ENCODE measurements at places on chromosomes 6 and 20.

DNA sequence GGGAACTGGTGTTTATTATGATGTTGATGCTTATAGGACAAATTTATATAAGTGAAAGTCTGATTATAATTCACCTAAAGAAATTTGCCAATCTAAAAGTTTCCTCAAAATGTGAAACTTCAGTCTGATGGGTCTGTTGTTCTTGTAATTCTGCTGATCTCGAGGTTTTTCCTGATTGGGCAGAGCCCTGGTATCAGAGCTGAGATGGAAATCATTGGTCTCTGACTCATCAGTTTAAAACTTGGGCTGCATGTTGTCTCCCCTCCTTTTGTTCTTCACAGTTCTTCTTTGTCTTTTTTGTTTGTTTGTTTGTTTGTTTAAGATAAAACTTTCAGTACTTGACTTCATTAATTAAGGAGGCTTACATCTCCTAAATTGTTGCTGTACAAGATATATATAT, 5.9 kb downstream of the SMAP1 start:
- DNase-seq: no peak

DNA sequence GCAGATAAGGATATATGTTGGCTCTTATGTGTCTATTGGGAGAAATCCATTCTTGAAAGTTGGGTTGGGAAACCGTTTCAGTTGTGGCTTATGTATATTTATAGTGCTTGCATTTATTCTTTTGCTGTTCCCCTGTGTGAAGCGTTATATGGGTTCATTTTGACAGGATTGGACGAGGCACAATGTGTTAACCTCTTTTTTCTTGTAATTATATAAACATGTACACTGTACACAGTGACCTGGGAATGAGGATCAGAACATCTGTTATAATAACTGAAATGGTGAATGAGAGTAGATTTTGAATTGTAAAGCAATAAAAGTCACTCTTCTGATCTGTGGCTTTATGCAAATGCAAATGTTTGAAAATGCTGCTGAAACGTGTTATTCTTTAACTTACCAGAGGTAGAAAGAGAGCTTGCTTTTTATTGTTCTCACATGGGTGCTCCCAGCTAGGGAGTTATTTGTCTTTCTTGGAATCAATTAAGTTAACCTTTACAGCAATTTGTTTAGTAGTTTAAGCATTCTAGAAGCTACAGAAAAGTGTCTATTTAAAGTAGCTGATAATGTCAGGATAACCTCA, 213.7 kb downstream of the GRIK2 start:
- DNase-seq: no peak

- no peak for DNase-seq
Measured at GRCh38 chr6:137711972-137712371, 155.1 kb upstream of the TNFAIP3 start.

DNA sequence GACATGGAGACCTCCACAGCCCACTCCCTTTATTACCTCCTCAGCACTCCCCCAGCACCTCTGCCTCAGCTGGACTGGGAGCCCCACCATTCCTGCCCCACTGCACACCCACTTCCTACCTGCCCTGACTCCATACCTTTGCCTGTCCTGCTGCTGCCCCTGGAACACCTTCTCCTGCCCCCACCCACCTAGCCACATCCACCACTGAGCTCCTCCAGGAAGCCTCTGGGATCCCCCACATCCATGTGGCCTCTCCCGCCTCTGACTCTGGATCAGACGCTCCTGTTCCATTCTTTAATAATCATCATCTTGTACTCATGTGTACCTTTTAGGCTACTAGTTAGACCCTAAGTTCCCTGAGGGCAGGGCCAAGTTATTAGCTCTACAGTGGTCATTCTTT, 2.2 kb upstream of the SDCBP2 start:
- DNase-seq: no peak

GRCh38 chr6:21665110-21665391, 71.5 kb downstream of the SOX4 start:
- DNase-seq: no peak

- DNase-seq: no peak
Measured at GRCh38 chr20:47306755-47307370, 49.6 kb downstream of the ZMYND8 start.

- DNase-seq: no peak
Measured at GRCh38 chr20:58113716-58114115, 114.7 kb downstream of the ANKRD60 start.

- DNase-seq: no peak
Measured at GRCh38 chr20:60465439-60465838, 507.2 kb downstream of the CDH26 start.

- DNase-seq: no peak
Measured at GRCh38 chr6:155013457-155013876, 18.4 kb downstream of the TIAM2 start.

DNA sequence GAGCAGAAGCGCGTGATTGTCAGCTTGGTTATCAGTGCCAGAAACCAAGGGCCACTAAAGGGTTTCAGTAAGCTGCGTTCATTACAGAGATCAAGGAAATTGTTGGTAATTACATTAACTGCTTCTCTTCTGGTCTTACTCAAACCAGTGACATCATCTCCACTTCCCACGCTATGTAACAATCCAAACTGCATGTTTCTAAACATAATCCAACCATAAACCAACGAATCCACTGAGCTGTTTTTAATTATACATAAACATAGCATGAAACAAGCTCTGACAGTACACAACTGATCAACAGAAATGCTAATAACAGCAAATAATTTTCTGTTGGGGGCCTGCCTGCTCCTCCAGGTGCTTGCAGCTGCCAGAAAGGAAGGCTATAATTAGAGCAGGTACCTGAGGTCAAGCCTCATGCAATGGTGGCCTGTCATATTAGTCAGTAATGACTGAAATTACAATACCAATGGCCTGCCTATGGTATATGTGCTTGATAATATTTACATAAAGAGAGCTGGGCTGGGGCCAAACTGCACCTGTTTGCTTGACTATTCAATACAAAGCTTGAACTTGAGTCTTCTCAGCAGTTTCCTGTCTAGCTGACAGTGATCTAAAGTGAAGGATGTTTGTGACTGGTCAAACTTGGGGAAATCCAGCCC, 40.1 kb downstream of the ILRUN start:
- no peak for DNase-seq

DNA sequence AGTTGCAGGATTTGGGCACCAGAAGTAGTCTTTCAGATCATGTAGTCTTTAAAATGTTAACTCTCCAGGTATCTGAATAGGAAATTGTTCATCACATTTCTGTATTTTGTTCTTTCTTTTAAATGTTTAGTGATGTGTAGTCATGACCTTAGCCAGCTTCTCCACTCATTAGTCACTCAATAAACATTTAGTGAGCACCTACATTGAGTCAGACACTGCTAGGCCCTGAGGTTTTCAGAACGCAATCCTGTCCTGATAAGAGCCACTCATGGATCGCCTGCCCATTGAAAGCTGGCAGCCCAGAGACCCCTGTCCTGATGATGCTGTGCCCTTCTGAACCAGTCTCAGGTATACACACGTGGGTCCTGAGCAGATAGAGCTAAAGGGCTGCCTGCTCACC, 163.4 kb upstream of the HEY2 start:
- DNase-seq: no peak

- DNase-seq: no peak
Measured at GRCh38 chr6:132902901-132903300, 88.5 kb downstream of the RPS12 start.

DNA sequence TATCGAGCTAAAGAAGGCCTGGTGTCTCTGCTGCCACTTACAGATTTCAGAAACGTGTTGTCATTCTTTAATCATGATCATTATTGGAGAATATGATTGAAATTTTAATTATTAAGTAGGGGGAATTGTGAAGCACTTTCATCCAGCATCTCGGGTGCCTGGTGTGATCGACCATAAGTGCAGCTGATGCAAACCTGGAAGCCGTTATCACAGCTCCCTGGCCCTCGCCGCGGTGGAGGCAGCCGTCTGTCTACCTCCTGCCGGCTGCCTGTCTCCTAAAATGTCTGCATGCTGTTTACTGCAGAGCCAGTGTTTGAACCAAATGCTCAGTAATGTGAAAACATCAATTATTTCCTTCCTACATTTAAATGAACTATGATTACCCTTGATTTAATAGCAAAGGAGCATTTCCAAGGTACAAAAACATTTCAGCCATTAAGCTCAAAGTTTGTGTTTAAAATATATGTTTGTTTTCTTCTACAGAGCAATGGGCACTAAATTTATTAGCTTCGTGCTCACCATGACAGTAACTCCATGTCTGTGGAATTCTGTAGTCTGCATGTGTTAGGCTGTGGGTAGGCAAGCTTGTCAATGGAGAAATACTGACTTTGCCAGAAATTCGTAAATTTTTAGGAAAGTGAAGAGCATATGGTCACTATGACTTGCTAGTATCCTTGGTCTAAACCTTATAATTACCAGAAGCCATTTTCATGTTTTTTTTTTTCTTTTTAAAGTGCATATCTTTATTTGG, 184.5 kb upstream of the AGPAT4 start:
- no peak for DNase-seq

- DNase-seq: peak; percentile 7
Measured at GRCh38 chr6:170148709-170149470, 142.0 kb downstream of the DLL1 start.

DNA sequence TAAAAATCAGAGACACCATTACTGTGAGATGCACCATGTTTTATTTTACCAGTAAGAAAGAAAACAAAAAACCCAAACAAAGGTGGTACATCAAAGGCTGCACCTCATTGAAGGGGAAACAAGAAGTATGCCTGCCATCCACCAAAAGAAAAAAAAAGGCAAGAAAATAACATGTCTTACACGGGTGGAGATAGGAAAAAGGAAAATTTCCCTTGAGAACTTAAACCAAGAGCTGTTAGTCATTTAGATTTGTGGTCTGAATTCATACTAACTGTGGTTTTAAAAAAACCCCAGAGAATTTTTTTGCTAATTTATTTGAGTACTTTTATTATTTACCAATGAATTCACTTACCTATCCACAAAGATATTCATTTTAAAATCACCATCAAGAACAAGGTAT, 144.0 kb downstream of the LRRC1 start:
- no peak for DNase-seq

DNA sequence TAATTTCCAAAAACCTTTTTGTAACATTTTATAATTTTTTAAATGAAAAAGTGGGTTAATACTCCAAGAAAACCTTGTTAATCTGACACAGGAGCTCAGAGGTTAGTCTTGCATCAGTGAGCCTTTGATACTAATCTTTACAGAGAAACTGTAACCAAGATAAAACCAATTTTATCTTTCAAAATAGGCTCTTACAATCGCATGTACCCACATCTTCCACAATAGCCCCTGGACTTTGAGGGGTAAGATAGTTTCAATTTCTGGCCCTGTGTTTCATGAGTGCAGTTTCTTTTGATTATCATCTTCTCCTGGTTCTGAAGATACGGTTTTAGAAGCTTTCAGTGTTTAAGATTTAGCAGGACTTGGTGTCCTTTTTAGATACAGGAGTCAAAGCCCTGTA, 34.5 kb upstream of the MAS1L start:
- DNase-seq: no peak

DNA sequence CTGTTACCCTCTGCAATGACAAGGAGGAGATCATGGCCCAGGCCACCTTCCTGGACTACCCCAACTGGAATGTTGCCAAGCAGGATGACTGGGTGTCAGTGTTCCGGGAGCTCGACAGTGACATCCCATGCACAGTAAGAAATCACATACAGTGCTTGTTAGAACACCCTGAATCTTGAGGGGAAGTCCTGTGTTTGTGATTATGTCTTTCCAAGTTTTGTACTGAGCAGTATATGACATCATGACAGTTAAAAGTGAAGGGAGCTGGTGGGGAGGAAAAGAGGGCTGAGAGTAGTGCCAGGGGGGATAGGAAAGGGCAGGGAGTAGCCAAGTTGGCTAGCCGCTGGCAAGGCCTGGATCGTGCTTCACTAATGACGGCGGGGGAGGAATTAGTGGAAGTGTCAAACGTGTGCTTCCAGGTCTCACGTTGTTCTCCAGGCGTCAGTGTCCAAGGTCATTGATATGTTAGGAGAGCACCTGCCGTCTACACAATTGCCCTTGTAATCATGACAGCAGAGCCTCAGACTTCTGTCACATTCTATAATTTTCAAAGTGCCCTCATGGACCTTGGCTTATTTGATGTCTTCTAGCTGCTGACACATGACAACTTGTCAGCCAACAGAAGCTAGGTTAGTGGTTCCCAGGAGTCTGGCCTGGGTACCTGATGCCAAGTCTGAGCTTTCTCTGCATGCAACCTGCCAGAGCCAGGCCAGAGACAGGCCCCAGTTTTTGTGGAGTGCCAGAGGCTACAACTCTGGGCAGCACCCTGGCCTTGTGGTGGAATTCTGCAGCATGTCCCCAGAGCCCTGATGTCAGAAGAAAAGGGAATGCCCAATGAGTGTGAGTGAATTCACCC, 18.8 kb downstream of the CFAP61 start:
- DNase-seq: no peak

DNA sequence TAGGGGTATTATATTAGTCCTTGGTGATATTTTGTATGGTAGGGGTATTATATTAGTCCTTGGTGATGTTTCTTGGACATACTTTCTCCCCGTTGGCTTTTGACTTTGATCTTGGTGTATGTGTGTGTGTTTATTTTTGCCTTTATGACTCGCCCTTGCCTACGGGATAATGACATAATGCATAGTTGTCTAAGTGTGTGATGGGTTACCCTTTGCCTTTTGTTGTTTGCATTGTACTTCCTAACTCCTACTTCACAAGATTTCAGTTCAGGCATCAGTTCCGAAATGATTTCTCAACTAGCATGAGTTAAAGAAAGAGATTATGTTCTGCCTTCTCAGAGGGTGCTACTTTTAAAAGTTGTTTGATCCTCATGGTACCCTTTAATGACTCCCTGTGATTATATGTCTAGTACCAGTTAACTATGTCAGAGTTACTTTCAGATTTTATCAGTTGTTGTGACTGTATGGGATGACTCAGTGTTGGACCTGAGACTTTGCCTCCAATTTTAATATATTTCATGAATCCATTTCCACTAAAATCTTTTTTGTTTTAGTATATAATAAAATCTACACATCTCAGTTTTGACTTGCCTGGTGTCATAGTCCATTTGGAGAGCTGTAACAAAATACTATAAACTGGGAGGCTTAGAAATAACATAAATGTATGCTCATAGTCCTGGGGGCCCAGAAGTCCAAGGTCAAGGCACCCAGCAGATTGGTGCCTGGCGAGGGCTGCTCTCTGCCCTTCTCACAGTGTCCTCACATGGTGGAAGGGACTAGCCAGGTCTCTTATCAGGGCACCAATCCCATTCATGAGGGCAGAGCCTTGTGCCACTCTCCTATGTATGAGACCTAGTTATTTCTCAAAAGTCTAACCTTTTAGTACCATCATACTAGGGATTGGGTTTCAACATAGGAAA, 34.1 kb downstream of the CDYL start:
- no peak for DNase-seq

DNA sequence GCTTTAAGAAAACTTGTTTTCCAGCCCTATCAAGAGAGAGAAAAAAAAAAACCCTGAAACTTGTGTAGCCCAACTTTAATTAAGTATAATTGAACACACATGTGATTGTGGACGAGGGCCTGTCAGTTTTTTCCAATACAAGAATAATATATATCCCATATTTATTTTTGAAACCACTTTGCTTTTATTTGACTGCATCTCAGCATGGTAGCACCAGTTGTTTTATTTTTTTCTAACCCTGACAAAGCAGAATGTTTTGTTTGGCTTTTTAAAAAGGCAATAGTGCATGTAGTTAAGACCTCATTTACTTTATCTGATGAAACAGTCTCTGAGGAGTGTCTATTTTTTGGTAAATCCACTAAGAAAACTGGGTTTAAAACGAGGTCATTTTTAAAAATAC, 257.7 kb downstream of the CDKAL1 start:
- DNase-seq: no peak

- no peak for DNase-seq
Measured at GRCh38 chr20:36070451-36070850, 84.1 kb upstream of the EPB41L1 start.
